ENCODE measurements at places on chromosomes 5 and 9. TPM values are rescaled to one million over a fixed set of nuclear protein-coding genes. Genes with fewer than 3 reads are reported as not detected.

Gene MUSK
- not detected for polyA plus RNA-seq

Gene SH3GL2
- not detected for polyA plus RNA-seq

Gene SV2C
- 0.02 TPM for polyA plus RNA-seq

Gene GRM6
- polyA plus RNA-seq, result not detected

Gene NRARP
- polyA plus RNA-seq, result 0.43 TPM

Gene MAMDC4
- polyA plus RNA-seq, result 0.82 TPM

Gene ANKRD34B
- polyA plus RNA-seq, result not detected

Gene UGT3A1
- not detected for polyA plus RNA-seq

Gene NSMF
- polyA plus RNA-seq, result 46.6 TPM

Gene SLC46A2
- polyA plus RNA-seq, result not detected

Gene ARSI
- polyA plus RNA-seq, result 1.7 TPM

Gene ARHGEF37
- 8.7 TPM for polyA plus RNA-seq

Gene UCK1
- polyA plus RNA-seq, result 15.4 TPM

Gene CDH10
- polyA plus RNA-seq, result 0.26 TPM

GRCh38 chr5:157266286-157267007 is 524 bp downstream of the CYFIP2 start:
- no peak for DNase-seq

GRCh38 chr9:95504053-95504963 is 12.5 kb downstream of the PTCH1 start:
- no peak for DNase-seq

DNA sequence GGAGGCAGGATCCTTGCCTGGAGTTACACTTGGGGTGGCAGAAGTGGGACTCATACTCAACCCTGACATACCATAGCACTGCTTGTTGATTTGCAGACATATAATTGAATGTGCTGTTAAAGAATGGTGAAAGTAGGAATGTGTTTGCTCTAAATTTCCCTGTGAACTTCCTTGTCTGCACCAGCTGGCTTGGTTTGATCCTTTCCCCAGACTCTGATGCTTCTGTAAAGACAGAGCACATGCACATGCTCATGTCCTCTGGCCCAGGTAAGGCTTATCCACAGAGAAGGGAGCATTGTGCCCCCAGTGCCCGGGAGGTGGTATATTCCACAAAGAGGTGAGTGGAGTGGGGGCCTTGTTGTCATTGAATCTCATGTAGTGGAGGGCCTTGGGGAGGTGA is 138.0 kb upstream of the STC2 start:
- no peak for DNase-seq

DNA sequence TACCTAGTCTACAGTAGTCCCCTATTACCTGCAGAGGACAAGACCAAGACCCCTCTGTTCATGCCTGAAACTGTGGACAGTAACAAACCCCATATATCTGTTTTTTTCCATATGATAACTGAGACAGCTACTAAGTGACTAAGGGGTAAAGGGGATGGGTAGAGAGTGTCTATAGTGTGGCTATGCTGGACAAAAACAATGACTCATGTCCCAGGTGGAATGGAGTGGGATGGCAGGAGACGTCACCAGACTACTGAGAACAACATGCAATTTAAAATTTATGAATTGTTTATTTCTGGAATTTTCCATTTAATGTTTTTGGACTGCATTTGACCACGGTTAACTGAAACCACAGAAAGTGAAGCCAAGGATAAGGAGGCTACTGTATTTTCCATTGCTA is 171.8 kb downstream of the AGTPBP1 start:
- DNase-seq, result no peak

DNA sequence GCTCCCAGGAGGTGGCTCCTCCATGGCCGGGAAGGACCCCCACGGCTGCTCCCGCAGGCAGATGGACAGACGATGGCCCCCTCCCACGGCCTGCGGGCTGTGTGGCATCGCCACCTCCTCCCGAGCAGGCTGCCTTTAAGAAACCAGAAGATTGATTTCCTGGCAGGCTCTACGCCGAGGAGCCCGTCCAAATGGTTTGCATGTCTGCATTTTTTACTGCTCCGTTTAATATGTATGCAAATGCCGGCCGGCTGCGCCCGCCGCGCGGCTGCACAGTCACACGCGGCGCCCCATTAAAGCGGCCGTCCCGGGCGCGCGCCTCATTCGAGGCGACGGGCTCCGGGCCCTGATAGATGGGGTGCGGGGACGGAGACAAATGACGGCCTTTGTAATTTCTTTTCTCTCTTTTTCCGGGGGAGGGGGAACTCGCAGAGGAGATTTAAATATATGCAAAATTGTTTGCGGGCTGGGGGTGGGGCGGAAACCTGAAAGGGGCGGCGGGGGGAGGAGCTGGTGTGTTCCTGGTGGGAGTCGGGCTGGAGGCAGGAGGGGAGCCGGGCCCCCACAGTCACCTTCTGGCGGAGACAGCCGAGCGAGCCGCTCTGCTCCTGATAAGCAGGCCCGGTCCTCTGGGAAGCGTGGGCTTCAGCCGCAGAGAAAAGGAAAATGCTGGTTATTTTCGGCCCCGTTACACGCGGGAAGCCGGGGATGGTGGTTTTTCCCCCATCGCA is 158.7 kb upstream of the IER5L start:
- DNase-seq, result no peak

- DNase-seq, result no peak
Observed at GRCh38 chr9:121527371-121527770, 27.7 kb upstream of the GGTA1 start.

- no peak for DNase-seq
Observed at GRCh38 chr5:23825196-23825595, 317.8 kb downstream of the PRDM9 start.

GRCh38 chr9:79742110-79742721 is 170.5 kb downstream of the TLE4 start:
- no peak for DNase-seq

GRCh38 chr9:113918697-113919350 is 42.7 kb downstream of the ZNF618 start:
- DNase-seq, result no peak

DNA sequence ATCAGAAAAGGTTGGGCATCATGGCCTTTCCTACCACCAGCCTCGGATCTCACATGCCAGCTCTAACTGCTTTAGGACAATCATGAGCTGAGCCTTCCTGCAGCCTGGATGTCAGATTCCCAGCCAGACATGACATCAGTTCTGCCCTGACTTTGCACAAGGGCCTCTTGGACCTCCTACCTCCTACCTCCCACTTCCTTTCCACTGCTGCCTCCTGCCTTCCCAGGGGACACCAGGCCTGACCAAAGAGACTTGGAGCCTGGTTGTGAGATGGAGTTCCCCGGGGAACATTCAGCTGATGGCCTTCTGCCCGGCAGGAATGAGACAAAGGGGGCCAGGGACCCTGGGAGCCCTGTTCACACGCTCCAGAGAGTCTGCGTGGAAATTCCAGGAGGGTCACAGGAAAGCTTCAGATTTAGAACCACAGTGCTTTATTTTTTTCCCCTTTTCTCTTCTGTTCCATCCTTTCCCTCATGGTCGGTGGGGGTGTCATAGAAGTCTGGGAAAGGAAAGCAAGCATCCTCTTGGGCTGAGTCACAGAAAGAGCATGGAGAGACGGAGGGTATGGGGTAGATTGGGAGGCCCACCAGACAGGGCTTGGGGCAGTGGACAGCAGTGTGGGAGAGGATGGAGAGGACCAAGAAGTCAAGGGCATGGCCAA is 35.4 kb upstream of the IL17B start:
- DNase-seq, result no peak

DNA sequence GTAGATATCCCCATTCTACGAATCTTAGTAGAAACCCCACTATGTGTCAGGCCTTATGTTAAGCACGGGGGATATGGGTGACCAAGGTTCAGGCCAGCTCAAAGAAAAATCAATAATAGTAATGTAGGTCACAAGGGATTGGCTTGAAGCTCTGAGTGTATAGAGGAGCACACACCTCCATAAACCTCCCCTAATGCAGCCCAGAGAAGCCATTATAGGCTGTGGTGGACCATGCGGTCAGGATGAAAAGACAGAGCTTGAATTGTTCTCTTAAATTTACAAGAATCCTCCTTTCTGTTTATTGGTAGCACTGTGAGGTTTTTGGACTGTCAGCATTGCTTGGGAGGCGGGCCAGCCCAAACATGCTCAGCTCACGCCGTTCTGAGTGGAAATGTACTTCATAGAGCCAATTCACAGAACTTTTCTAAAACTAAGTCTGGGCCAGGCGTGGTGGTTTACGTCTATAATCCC is 9.1 kb downstream of the PDE6A start:
- no peak for DNase-seq

DNA sequence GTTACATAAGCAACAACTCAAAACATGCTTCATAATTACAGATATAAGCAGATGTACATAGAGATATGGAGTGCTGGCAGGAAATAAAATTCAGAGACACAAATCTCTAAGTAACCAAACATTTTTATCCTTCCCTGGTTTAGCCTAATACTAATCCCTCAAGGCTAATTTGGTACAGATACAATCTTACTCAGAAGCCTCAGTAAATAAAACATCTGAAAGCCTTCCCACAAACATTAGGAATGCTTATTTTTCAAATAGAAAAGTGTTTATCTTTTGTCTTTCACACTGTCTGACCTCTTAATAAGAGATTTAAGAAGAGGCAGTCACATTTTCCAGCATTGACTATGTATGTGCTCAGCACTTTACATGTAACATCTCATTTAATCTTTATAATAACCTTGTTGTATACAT is 399.4 kb downstream of the ARRDC3 start:
- no peak for DNase-seq

- no peak for DNase-seq
Observed at GRCh38 chr5:77031891-77032290, 1.7 kb downstream of the AGGF1 start.

DNA sequence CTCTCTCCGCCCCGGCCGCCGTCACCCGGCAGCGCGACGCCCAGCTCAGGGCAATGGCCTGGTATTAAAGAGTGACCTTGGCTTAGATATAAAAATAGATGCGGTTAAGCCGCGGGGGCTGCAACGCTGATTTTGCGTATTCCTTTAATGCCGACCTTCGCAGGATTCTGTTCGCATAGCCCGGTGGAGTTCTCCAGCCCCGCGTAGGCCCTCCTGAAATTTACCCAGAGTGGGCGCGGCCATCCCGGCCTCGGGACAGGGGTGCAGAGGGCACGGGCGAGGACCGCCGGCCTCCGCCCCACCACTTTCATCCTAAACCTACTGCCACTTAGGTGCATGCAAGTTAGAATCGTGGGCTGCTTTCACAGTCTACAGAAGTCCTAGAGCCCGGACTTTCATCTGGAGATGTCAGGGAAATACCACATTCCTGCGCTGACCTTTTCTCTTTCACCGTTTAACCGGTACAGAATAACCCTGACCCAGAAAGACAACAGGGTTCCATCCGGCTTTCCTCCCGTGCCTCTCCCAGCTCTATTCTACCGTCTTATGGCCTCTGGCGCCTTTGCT is 492 bp upstream of the FAM169A start:
- no peak for DNase-seq

- no peak for DNase-seq
Observed at GRCh38 chr5:69498384-69498783, 5.8 kb downstream of the OCLN start.

GRCh38 chr5:157548513-157549282 is 26.9 kb downstream of the ADAM19 start:
- DNase-seq, result no peak

- DNase-seq, result no peak
Observed at GRCh38 chr9:81146241-81146640, 543.1 kb downstream of the TLE1 start.

DNA sequence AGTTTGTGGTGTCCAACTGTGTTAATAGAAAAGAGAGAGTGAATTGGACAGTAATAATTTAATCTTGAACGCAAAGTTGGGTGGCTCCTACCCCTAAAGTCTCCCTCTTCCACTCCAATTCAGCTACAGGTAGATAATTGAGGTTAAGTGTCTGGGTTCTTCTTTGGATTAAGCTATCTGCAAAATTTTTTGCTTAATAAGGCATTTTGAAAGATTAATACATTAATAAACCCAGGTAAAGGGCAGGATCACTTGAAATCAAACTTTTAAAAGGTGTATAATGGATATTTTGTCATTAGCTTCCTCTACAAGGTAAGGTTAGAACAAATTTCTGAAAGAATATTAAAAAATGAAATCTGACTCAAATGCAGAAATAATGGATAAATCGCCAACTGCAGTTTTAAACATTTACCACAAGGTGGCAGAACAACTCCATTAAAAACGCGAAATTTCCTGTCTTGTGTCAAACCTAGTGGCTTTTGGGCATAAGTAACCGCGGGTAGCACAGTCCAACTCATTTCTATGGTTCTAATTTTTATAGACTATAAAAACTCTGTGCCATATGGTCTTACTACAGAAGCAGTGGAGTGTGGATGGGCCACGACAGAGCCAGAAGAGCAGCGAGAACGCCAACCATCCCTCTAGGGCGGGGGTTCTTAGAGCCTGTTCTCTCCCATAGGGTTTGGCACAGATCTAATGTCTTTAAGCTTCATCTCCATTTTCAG is 276.5 kb downstream of the ARHGEF28 start:
- no peak for DNase-seq

DNA sequence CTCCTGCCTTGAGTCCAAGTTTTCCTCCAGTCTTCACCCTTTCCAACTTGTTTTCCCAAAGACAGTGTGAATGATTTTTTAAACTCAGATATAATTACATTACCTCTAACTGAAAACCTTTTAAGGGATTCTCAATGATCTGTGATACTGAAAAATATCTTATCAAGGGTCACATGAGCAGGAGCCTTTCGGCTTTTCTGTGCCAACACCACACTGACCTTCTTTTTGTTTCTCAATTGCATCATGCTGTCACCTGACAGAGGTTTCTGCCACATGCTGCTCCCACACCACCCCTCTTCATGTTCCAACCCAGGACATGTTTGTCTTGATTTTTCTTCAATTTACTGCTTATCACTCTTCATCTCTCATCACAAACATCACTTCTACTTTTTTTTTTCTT is 820.0 kb downstream of the PRELID2 start:
- no peak for DNase-seq

- no peak for DNase-seq
Observed at GRCh38 chr5:1855596-1855995, 27.1 kb downstream of the IRX4 start.

DNA sequence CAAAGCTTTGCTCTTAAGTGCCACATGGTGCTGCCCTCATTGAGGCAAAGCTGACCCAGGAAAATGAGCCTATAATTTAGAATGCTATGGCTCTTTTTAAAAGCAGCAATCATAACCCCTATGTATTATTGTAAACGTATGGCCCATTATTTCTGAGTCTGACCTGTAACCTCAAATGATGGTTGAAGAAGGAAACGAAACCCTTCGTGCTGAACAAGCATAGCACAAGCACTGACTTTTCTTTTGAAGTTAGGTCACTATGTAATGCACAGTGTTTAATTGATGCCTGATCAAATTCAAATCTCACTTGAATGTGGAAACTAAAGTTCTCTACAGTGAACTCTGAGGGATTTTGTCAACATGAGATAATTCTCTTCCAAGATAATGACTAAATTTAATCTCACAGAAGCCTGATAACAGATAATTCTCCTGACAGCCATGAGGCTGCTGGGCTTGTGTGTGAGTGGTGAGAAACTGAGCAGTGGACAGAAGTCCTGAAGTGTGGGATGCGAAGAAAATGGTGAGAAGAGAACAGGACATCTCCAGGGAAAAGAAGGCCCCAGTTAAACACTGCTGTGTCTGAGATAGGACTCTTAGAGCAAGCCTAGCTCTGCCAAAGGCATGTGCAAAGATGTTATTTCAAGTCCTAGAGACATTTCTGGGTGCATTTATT is 226.9 kb downstream of the MAN2A1 start:
- DNase-seq, result no peak

GRCh38 chr9:133103183-133103986 is 17.7 kb downstream of the RALGDS start:
- DNase-seq, result no peak

- DNase-seq, result no peak
Observed at GRCh38 chr9:110112792-110113191, 95.2 kb downstream of the C9orf152 start.
